DND-41 (cell line): ENCODE measurements at places on chromosomes 11 and 22.

DNA sequence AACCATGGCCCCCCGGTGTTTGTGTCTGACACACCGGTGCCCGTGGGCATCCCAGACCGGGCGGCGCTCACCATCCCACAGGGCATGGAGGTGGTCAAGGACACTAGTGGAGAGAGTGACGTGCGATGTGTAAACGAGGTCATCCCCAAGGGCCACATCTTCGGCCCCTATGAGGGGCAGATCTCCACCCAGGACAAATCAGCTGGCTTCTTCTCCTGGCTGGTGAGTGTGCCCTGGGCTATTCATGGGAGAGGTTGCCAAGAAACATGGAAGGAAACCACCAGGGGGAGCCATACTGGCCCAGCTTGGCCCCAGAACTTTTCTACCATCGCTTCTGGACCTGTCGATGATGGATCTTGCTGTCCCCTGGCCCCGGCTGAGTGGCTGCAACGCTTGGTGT is 36.5 kb downstream of the PRDM11 start:
- H3K4me3 ChIP-seq = no peak overlapping the region
- H3K4me1 ChIP-seq = no peaks in the 10 kb centered on the region
- no peak overlapping the region for H3K27ac ChIP-seq
- no peaks in the 10 kb centered on the region for H3K27me3 ChIP-seq

GRCh38 chr11:22474616-22475015 is 136.4 kb downstream of the SLC17A6 start:
- no peaks in the 10 kb centered on the region for H3K27me3 ChIP-seq
- H3K27ac ChIP-seq = no peak overlapping the region
- no peak for DNase-seq
- no peaks in the 10 kb centered on the region for H3K36me3 ChIP-seq
- no peaks in the 10 kb centered on the region for H3K4me1 ChIP-seq

DNA sequence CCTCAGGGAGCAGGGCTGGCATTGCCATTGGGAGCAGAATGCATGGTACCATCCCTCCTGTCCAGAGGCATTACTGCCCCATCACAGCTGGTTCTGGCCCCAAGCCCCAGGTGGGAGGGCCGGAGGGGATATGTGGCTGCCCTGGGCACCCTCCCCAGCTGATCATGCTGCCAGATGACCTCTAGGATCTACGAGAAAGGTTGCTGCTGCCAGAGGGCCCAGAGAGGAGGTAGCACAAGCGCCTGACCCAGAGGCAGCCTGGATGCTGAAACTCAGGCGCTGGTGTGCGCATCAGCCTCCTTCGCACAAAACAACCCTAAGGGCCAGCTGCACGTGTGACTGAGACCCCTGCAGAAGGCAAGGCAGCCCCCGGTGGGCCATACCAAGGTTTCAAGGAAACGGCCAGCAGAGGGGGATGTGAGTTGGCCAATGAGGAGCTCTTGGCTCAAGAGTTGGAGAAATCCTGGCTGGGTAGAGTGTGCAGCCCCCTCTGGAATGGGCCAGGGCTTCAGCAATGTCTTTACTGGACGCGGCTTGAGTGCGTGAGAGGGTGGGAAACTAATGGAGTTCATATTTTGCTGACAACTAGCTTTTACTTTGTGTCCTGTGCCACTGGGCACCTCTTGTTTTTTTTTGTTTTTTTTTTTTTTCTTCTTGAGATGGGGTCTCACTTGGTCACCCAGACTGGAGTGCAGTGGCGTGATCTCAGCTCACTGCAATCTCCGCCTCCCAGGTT is 88.3 kb upstream of the PARVA start:
- H3K4me3 ChIP-seq = no peak overlapping the region
- H3K27ac ChIP-seq = no peak overlapping the region
- H3K4me1 ChIP-seq = peaks cover 14% of the 10 kb centered on the region
- no peaks in the 10 kb centered on the region for H3K36me3 ChIP-seq

DNA sequence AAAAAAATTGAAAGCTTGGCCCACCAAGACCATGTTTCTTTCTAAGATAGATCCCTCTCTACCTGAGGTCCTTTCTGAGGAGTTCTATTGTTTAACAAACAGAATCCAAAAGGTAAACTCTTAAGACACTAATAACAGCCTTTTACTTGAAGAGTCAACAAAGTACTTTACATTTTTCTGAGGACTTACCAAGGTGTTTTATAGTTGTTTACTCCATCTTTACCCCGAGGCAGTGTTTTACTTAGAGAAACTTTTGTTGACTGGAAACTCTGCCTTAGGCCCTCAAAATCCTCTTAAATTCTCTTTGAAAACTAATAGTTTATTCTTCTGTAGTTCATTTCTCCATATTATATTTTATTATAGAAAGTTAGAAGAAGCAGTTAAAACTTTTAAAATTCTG is 49.7 kb upstream of the NOX4 start:
- no peak overlapping the region for H3K27ac ChIP-seq
- no peak for DNase-seq

GRCh38 chr11:68904248-68904847 is 657 bp downstream of the IGHMBP2 start:
- no peaks in the 10 kb centered on the region for H3K27me3 ChIP-seq
- peaks cover 37% of the 10 kb centered on the region for H3K4me1 ChIP-seq
- H3K4me3 ChIP-seq = peak overlapping the region; percentile 79
- peak overlapping the region; percentile 78 for H3K27ac ChIP-seq
- H3K36me3 ChIP-seq = peaks cover 46% of the 10 kb centered on the region
- peak; percentile 26 for DNase-seq

- no peak overlapping the region for H3K27ac ChIP-seq
- no peaks in the 10 kb centered on the region for H3K36me3 ChIP-seq
Measured at GRCh38 chr11:102510439-102511135, 20.0 kb downstream of the MMP7 start.

DNA sequence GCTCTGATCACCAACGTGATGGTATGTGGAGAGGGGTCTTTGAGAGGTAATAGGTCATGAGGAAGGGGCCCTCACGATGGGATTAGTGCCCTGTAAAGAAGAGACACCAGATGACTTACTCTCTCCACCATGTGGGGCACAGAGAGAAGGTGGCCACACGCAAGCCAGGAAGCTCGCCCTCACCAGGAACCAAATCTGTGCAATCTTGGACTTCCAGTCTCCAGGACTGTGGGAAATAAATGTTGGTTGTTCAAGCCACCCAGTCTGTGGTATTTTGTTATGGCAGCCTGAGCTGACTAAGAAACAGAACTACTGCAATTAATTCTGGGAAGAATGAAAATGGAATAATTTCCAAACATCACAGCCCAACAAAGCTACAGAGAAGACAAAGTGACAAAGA is 117.5 kb downstream of the SNX19 start:
- DNase-seq = no peak
- no peaks in the 10 kb centered on the region for H3K4me1 ChIP-seq
- H3K27me3 ChIP-seq = no peaks in the 10 kb centered on the region
- H3K4me3 ChIP-seq = no peak overlapping the region
- no peaks in the 10 kb centered on the region for H3K36me3 ChIP-seq

DNA sequence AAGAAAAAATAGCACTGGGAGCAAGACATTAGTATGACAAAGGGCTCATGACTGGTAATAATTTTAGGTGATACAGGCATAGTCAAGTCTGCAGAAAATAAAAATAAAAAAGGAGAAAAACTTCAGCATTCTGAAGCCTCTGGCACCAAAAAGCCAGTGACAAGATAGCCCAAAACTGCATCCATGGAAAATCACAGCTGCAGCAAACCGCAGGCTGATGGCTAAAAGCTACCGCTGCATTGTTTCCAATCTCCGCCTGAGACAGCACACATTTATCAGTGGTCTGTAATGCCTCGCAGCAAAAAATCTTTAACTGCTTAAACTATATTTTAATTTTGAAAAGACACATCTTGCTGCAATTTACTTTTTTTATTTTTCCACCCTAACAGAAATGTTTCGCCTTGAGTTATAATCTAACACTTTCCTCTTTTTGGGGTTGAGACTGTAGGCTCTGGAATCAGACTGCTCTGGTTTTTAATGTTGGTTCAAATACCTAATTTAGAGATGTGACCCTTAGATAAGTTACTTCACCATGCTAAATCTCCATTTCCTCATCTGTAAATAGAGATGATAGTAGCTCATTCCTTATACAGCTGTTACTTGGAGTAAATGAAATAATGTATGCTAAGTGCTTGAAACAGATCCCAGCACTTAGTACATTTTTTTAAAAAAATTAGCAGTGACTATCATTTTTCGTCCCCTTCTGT is 42.0 kb upstream of the FIBIN start:
- no peaks in the 10 kb centered on the region for H3K27me3 ChIP-seq
- no peak overlapping the region for H3K27ac ChIP-seq
- H3K4me1 ChIP-seq = no peaks in the 10 kb centered on the region
- no peaks in the 10 kb centered on the region for H3K36me3 ChIP-seq

DNA sequence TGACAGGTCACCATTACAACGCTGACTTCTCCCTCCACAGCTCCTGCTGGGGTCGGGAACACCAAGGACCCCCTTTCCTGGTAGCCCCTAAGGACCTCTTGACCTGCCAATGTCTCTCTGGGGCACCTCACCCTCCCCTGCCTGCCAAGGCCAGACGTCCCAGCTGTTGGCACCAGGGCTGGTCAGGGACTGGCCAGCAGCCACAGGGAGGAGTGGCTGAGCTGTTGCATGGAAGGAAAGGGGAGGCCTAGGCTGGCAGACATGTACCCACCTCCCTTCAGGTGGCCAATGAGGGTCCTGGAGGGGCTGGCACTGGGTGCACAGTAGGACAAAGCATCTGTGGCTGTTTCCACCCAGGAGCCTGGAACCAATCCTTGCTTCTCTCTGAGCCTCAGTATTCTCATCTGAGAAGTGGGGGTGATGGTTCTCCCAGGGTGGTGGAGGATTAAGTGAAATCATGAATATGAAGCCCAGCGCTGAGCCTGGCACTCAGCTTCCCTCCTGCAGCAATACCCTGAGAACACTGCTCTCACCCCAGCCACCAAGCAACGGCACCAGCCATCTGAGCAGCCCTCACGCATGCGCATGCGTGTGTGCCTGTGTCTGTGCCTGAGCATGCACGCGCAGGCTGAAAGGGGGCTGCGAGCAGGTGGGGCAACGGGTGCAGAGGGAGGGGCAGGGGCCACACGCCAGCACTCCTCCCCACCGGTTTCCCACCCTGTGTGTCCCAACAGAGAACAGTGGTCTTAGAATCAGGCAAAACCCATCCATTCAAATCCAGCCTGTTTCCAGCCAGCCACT is 5.9 kb downstream of the KCNJ4 start:
- H3K27me3 ChIP-seq = peaks cover 33% of the 10 kb centered on the region
- no peak for DNase-seq
- no peaks in the 10 kb centered on the region for H3K36me3 ChIP-seq
- no peak overlapping the region for H3K27ac ChIP-seq

DNA sequence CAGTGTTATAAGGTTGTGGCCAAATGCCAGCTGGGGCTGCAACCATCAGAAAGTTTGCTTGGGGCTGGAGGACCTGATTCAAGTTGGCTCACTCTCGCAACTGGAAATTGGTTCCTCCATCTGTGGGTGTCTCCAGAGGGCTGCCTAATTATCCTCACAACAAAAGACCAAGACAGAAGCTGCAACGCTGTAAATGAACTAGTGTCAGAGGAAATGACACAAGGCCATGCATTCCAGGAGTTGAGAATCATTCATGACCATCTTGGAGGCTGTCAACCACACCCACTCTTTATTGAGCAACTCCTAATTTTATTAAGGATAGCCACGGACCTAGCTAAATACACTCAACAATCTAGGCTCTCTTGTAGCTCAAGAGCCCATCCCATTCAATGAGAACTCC is 1060.8 kb downstream of the OPCML start:
- DNase-seq = no peak
- no peaks in the 10 kb centered on the region for H3K4me1 ChIP-seq
- no peak overlapping the region for H3K27ac ChIP-seq
- peaks cover 9% of the 10 kb centered on the region for H3K27me3 ChIP-seq
- H3K4me3 ChIP-seq = no peak overlapping the region
- no peaks in the 10 kb centered on the region for H3K36me3 ChIP-seq

GRCh38 chr11:130588471-130588870 is 140.0 kb downstream of the ADAMTS15 start:
- H3K4me3 ChIP-seq = no peak overlapping the region
- H3K27ac ChIP-seq = no peak overlapping the region
- no peak for DNase-seq
